Left cardiac atrium (tissue), 4 donors: ENCODE measurements at places on chromosomes 6 and 20.

- no peak for DNase-seq
Measured at GRCh38 chr6:156126535-156126934, 650.6 kb upstream of the ARID1B start.

GRCh38 chr6:151448623-151449022, 3.3 kb downstream of the RMND1 start:
- no peak for DNase-seq

DNA sequence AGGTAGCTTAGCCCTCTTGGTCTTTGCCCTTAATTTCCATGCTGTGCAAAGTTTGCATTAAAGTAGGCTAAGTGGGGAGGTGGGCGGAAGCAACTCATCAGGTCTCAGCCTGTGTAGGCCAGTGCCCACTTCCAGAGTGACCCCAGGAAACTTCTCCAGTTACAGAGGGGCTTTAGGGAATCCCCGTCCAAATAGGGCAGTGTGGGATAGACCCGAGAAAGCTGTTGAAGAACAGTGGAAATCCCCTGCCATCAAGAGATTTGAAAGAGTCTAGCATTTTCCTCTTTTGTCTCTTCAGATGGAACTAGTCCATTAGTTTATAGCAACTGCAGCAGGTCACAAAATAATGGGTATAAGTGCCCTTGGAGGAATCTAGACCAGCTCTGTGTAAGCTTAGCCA, 20.2 kb downstream of the SF3B5 start:
- no peak for DNase-seq

DNA sequence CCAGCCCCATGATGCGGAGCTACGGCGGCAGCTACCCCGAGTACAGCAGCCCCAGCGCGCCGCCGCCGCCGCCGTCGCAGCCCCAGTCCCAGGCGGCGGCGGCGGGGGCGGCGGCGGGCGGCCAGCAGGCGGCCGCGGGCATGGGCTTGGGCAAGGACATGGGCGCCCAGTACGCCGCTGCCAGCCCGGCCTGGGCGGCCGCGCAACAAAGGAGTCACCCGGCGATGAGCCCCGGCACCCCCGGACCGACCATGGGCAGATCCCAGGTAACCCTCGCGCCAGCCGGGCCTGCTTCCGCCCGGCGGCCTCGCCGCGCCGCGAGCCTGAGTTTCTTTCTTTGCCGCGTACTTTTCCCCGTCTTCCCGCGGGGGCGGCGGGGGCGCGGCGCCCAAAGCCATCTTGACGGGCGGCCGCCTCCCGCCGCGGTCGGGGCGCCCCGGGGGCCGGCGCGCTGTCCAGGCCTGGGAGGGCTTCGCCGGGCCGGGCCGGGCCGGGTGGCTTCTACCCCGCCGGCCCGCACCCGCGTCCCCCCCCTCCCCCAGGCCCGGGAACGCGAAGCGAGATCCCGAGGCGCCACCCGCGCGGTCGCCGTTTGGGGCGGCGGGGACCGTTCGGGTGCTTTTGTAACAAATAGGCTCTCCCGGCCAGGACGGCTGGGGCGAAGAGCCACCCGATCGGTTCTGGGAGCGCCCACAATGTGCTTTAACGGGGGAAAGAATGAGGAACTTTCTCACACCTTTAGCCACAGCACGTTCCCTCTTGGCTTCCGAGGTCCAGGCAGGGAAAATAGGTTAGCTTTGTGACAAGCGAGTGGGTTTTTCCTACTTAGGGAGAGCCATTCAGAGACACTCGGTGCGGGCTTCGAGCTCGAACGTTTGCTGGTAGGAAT, 2.3 kb downstream of the ARID1B start:
- peak; percentile 48 for DNase-seq

- no peak for DNase-seq
Measured at GRCh38 chr6:169640351-169640852, 61.4 kb downstream of the WDR27 start.

- DNase-seq: no peak
Measured at GRCh38 chr6:80021591-80021990, 17.1 kb downstream of the TTK start.

DNA sequence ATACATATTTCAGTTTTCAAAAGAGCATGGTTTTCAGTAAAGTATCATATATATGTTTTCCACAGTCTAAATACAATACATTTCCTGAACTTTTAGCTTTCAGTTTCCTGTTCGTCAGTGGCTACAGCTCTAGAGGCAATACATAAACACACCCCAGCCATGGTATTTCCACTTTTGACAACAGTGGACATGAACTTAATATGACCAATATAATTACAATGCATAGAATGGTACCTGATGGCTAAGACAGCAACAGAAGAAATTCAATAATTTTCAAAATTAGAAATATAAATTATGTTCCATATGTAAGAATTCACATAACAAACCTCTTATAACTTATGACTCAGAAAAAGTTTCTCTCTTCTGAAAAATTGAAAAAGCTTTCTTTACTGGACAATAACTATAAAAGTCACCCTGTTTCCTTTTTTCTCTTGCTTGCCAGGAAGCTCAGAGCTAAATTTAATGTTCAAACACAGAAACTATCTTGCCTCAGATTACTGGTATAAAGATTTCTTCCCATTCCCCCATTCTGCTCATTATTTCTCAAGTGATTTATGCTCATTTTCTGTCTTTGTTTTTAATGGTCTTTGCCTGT, 19.2 kb downstream of the FKBP5 start:
- no peak for DNase-seq

DNA sequence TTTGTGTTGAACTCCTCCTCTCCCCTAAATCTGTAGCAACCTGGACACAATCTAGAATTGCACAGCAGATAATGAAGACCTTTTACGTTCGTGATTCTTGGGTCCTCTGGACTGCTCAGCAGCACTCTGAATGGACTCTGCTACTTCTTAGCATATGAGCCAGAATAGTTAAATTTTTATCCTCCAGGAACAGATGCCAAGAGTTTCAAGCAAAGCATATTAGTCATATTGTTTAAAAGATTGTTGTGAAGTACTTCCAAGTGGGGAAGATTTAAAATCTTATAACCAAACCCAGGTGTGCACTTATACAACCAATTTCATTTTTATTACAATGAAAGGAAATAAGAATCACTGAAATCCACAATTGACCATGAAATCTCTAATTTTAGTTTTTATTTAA, 118.9 kb upstream of the EXOC2 start:
- no peak for DNase-seq

GRCh38 chr6:145744619-145745018, 9.3 kb upstream of the EPM2A start:
- no peak for DNase-seq

DNA sequence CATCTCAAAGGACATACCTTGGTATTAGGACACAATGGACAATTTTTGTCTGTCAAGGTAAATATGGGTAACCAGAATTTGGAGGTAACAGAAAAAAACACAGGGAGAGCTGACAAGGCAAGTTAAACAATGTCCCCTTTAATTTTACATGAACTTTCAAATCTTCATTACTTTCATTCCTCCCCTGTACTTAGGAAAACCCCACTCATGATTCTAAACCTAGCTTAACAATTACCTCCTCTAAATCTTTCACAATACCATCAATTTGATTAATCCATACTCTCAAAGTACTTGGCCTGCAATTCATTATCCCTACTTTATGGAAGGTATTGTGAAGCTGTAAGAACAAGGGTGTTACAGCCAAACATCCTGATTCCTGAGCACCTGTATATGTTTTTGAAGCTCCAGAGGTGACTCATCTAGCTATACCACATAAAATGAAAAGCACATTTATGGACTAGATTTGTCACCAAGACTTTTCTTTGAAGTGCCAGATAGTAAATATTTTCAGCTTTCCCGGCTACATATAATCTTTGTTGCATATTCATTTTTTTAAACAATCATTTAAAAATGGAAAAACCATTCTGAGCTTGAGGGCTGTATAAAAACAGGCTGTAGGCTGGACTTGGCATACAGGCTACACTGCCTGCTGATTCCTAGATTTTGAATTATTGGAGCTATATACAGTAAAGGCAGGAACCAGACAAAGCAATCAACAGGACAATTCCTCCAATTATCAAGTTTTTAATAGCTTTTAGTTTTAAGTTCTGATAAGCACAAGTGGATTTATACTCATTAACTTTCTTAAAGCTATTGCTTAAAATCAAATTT, 22.9 kb downstream of the DEK start:
- no peak for DNase-seq

- DNase-seq: no peak
Measured at GRCh38 chr6:2433266-2433665, 187.9 kb upstream of the GMDS start.

DNA sequence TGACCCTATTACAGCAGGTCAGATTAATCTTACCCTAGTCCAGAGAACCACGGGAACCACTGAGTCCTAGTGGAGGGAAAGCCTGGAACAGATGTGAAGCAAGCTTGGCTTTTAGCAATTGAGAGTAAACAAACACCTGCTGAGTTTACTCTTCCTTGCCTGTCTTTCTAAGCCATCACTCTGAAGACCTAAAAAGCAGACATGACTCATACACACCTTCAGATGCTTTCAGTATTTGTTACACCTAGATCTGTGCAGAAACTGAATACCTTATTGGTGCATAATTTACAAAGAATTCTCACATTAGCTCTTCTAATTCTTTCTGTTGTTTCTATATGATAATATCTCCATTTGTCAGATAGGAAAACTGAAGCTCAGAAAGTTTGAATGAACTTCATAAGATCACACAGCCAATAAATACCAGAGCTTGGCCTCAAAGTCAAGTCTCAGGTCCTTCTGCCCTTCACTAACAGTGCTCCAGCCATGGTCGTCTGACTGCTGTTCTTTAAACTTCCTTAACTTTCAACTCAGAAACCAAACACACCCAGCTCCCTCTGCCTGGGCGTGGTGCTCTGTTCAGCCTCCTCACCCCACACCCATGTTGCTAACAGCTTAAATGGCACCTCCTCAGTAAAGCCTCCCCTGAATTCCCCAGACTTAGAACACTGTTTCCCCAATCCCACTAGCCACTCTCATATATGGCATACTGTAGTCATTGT, 8.6 kb upstream of the GABBR1 start:
- no peak for DNase-seq

DNA sequence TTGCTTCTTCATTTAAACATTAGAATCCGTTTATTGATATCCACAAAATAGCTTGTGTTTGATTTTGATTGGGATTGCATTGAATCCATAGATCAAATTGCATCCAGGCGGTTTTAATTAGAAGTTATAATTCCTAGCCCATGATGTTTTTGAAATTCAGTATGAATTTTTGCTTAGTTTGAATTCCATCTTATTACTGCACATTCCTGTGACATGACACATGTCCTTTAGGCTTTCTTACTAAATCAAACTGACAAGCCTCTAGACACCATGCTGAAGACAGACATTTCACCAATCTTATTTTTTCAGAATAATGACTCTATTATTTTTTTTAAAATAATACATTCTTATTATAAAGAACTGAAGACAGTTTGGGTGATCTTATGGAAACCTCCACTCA, 21.4 kb upstream of the PI16 start:
- DNase-seq: no peak

GRCh38 chr20:39462416-39462945, 500.3 kb downstream of the DHX35 start:
- DNase-seq: no peak

- DNase-seq: peak; percentile 78
Measured at GRCh38 chr6:32047855-32048766, 9.9 kb downstream of the CYP21A2 start.

DNA sequence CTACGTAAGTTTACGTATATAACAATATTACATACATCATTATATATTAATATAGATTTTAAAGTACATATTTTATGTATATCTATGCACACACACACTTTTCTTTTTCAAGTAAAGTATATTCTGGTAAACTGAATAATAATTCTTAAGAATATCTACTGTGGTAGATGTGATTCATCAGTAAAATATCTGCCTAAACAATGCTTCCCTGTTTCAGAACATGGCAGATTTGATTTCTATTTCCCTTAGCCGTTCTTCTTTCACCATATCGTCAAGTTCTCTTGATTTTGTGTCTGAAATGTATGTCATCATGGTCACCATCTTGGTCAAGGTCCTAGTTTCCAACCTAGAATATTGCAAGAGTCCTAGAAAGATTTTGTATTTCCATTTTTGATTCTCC, 195.6 kb downstream of the HDGFL1 start:
- DNase-seq: no peak

GRCh38 chr6:393391-394221, 2.1 kb downstream of the IRF4 start:
- DNase-seq: no peak

DNA sequence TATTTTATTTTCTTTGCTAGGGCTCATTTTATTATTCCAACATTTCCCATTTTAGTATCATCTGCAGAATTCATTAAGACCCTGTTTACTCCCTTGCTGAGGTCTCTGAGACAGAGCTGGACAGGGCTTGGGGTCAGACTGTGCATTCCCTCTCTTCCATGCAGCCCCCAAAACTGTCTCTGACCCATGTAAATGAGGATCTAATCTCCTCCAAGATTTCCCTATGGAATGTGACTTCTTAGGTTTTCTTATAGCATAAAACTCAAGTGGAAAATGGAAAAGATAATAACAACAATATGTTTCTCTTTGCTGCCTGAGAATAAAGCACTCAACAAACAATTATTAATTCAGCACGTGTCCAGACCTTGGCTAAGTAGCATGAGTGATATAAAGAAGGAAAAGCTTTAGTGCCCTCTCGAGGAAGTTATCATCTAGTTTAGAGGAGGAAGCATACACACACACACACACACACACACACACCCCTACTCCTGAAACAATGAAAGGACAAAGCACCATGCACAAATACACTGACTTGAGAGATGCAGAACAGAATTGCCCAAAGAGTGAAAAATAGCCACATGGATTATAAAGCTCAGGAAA, 815.5 kb downstream of the BCKDHB start:
- DNase-seq: no peak

DNA sequence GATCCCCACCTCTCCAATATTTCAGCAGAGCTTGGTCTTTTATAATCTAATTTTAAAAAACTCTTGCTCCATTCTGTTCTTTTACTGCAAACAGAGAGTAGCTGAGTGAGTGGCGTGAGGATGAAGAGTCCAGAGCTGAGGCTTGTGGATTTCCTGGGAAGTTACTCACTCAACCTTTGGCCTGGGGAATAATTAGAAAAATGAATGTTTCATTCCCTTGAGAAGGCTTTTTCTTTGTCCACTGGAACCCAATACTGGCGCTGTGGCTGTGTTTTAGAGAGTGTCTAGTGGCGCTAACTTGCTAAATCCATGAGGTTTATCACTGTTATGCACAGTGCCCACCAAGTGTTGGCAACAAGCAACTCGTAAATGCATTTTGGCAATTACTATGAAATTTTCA, 251.5 kb downstream of the HIVEP2 start:
- no peak for DNase-seq

GRCh38 chr20:17590245-17590644, 20.4 kb downstream of the DSTN start:
- DNase-seq: no peak

DNA sequence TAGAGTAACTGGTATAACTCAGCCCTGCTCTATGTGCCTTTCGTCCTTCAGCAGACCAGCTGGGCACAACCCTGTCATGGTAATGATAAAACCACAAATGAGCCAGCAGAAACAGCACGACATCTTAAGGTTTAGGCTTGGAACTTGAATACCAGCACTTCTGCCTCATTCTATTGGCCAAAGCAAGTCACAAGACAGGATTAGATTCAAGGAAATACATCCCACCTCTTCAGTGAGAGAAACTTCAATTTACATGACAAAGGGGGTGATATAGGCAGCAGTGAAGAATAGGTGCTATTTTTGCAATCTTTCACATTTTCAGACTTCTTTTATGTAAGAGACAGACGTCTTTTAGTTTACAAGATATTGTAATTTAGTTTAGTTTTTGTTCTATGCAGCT, 69.8 kb upstream of the SLC35F1 start:
- DNase-seq: no peak
